Activated CD8-positive, alpha-beta memory T cell treated with anti-CD3 and anti-CD28 coated beads, Interleukin-2, amount 50 U/mL, for 48 hours (primary cell): ENCODE measurements at places on chromosomes 4 and X.

DNA sequence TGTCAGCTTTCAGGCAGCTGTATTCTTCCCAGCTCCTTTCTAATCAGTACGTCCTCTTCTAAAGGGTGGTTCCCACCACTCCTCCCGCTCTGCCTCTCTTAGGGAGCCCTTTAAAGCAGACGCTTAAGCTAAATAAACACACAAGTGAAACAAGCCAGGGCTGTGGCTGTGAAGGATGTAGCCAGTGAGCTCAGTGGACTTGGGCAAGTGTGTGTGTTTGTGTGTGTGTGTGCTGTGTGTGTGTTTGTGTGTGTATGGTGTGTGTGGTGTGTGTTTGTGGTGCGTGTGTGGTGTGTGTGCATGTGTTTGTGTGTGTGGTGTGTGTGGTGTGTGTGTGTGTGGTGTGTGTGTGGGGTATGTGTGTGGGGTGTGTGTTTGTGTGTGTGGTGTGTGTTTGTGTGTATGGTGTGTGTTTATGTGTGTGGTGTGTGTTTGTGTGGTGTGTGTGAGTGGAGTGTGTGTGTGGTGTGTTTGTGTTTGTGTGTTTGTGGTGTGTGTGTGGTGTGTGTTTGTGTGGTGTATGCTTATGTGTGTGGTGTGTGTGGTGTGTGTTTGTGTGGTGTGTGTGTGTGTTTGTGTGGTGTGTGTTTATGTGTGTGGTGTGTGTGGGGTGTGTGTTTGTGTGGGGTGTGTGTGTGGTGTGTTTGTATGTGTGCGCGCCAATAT, 283.3 kb downstream of the PTTG2 start:
- DNase-seq, result no peak

DNA sequence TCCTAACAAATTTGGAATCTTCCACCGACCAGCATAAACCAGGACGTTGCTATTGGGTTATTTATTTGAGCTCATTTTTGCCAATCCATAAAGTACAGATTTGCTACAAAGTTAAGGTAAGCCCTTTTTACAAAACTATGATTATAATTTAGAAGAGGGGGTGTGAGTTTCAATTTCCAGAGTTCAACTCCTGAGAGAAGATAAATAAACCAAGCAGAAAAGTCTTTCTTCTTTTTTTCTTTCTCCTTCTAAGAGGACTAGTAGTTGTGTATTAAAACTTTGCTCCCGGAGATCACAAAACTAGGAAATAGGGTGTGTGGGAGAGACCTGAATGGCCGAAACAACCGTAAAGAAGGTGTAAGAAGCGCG, 2.6 kb downstream of the PITX2 start:
- no peak for DNase-seq

DNA sequence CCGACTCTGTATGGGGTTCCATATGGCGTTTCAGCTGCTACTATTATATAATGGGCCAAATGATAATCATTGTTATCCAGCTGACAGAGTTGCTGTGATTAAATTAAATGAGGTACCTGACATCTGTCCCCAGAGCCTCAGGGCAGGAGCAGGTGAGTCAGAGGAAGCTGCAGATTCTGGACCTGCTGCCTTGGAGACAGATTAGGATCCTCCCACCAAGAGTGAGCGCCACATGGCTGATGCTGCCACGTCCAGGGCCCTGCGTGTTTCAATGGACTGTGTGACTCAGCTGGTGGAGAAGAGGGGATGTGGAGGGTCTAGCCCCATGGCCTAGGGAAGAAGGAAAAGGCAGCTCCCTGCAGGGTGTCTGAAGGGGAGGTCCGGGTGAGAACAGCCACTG, 28.3 kb upstream of the UXT start:
- no peak for DNase-seq

GRCh38 chrX:56618323-56618722, 54.9 kb downstream of the UBQLN2 start:
- DNase-seq, result no peak

DNA sequence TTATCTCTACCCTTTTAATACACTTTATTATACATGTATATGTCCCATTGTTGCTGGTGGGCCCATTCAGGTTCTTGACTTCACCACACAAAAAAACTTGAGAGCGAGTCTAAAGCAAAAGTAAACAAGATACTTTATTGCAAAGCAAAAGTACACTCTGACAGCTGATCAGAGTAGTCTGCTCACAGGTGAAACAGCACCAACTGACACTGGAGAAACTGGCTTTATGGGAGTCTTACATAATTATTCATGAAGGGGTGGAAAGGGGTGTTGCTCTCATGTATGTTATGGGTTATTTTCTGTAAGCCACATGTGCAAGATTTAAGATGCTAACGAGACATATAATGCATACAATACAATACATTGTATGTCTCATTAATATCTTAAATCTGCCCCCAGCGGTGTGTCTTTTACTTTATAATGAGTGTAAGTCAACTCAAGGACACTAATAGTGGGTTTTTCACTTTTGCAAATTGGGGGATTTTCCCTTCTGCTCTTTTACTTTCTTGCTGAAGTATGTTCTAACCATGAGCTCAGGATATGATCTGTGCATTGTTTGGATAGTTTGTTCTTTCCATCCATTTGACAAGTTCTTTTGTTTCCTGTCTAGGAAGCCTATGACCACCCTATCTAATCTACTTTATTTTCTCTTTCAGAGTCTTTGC, 256.1 kb upstream of the ITM2A start:
- no peak for DNase-seq

GRCh38 chrX:110412971-110413726, 54.5 kb downstream of the RTL9 start:
- peak; percentile 82 for DNase-seq

DNA sequence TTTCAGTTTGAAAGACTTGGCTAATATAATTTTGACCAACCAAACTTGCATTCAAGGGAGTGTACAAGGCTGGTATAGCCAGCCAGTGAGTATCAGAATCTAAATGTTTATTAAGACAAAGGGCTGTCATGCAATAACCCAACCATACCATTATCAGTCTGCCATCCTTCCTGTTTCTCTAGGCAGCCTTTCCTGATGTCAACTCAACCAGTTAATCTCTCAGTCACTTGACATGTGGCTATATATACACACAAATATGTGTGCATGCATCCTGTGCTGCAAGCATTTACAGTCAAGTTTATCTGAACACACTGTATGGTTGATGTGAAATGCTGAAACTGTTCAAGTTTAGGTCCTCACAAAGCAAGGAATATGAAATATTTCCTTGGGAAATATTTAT, 17.2 kb downstream of the BTK start:
- DNase-seq, result no peak

DNA sequence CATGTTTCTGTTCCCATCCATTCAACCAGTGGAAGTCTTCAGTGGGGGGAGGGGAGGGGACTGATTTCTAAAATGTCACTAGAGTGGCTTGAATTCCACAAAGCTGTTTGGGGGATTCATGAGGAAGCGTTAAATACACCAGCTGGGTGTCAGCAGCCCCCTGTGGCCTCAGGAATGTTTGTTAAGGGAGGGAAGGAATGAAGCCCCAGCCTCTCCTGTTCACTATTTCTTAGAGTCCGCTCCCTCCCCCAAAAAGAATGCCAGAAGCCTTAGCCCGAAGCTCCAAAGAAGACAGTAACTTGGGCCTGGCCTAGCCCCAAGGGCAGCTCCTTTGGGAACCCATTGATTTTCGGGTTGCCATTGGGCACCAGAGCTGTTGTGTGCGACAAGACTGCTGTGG, 3.3 kb downstream of the SHROOM2 start:
- no peak for DNase-seq

DNA sequence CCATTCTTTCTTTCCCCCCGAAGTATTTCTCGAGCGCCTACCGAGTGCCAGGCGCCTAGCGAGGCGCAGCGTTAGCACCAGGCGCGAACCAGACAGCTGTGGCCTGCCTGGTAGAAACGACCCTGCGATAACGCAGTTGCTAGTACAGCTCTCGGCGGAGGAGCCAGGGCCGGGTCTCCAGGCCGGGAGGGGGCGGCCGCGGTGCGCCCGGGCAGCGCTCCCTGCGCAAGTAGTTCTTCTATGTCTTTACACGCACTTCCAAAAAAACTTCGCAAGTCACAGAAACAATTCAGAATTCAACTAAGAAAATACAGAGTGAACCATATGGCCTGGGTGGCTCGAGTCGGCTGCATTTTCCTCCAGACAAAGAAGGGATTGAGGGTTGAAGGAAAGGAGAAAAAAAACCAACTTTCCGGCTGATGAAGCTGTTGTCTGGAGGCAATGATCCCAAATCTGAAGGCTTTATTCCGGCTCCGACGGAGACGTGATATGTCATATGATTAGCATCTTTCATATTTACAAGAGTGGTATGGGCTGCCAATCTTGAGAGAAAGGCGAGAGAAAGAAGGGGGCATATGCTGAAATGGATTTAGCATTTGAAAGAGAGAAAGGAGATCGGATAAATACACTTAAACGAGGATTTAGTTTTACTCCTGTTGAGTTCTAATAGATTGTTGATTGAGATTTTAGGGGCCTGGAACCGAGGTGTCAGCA, 7.2 kb upstream of the NEUROG2 start:
- DNase-seq, result peak; percentile 72
